Left kidney (tissue), 8 donors: ENCODE measurements at places on chromosomes 5 and 9. TPM values are rescaled to one million over a fixed set of nuclear protein-coding genes. Genes with fewer than 3 reads are reported as not detected.
A peak's percentile ranks its signal among the peaks of the same experiment; 100 is the strongest.

SLC28A3 gene
- 0.03 TPM for polyA plus RNA-seq

CNTRL gene
- polyA plus RNA-seq, result 43.6 TPM

CDH9 gene
- 21.8 TPM for polyA plus RNA-seq

PIP5K1B gene
- polyA plus RNA-seq, result 7.1 TPM

CARTPT gene
- not detected for polyA plus RNA-seq

GTF2H2 gene
- polyA plus RNA-seq, result 42.2 TPM

LECT2 gene
- polyA plus RNA-seq, result 5.2 TPM

ADAMTSL2 gene
- polyA plus RNA-seq, result 1.2 TPM

CCDC192 gene
- 1.5 TPM for polyA plus RNA-seq

DNA sequence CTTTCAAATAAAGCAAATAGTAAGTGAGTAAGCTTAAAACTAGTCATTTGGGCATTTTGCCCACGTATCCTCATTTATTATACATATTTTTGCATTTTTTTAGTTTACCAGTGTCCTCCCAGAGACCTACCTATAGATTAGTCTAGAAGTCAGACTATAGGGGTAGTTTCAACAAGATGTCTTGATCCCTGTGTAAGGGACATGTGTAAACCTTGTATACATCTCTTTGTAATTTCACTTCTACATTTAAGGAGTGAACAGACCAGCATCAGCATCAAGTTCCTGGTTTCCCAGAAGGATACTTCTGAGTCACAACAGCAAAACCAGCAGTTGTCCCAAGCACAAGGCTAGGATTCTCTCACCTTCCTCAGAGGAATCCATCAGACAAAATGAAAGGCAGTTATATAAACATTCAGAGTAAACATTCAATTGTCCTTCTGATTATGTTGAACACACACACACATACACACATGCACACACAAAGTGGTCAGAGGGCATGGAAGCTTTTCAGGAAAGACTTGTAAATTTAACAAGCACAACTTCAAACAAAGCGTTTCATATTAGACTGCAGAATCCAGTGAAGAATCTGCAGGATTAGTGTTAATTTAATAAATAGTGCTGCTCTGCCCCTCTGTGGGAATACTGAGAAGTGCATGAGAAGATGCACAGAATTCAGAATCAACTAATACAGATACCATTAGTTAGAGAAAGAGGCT is 55.4 kb downstream of the HINT1 start:
- DNase-seq, result peak; percentile 34

DNA sequence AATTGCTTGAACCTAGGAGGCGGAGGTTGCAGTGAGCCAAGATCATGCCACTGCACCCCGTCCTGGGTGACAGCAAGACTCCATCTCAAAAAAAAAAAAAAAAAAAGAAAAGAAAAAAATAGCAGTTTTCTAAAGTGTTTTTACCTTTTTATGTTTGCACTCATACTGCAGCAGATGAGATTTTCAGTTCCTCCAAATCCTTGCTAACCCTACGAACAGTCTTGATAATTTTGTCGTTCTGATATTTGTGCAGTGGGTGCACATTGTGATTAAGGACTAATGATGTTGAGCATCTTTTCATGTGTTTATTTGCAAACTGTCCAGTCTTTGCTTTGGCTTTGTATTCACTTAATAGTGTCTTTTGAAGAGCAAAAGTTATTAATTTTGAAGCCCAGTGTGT is 42.9 kb downstream of the ZCCHC7 start:
- no peak for DNase-seq

DNA sequence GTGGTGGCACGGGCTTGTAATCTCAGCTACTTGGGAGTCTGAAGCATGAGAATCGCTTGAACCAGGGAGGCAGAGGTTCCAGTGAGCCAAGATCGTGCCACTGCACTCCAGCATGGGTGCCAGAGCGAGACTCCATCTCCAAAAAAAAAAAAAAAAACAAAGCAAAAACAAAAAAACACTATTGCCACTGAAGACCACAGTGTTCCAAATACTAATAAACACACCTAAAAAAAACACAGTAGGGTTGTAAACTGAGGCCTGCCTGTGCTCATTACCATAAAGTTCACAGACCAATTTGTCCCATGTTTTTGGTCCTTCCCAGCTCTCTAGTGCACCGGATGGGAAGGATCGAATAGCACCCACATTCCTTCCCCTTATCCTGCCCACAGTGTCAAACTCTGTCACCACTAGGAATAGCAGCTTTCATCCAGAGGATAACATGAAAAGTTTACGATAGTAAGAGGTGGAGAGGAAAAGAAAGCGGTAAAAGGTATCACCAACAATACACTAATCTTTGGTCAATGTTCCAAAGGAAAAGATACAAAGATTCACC is 49.2 kb downstream of the MYO10 start:
- DNase-seq, result no peak

DNA sequence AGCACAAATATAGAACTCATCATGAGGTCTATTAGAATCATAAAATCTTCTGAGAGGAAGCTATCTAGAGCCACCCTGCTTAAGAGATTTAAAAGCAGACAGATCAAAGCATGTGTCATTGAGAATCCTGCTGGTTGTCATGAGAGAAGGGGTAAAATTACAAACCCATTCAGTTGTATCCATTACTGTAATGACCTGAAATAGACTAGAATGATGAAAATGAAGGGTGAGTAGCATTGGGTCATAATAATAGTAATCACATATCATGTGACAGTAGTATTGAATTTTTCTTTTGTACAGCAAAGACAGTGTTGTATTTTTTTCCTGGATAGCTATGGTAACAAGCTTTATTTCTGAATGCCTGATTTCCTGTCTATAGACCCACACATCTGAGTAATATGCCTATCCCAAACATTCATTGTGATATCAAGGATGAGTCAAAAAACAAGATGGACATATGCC is 149.0 kb downstream of the PDE4D start:
- no peak for DNase-seq

GRCh38 chr9:4069457-4070153 is 230.3 kb downstream of the GLIS3 start:
- DNase-seq, result peak; percentile 41

DNA sequence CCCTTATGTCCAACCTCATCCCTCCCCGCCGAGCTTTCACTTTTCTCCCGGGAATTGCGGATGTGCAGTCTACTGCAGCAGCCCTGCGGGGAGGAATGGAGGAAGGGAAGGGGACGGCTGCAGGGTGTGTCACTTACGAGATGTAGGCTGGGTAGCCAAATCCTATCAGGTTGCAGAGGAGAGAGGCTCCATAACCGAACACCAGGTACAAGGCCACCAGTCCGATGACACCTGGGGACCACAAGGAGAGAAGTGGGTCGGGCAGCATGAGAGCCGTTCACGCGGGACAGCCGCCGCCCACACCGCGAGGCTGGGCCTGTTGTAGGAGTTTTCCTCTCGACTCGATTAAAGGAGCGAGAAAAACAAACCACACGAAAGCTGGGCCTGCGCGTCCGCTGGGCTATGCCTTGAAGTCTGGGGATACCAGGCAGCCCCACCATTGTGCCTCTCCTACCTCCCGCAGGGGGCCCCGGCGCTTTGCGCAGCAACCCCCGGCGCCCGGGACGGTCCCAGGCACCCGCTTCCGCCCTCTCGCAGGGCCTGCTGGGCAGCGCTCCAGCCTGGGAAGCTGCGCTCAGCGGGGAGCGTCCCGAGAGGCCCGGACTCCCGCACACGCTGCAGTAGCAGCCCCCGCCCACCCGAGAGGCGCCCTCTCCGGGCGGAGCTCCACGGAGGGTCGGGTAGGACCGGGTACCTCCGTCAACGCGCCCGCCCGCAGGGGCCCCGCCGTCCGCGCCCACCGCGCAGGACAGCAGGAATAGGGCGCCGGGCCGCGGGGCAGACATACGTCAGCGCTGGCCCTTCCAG is 798 bp downstream of the REEP5 start:
- DNase-seq, result peak; percentile 63

- no peak for DNase-seq
These were observed 12.2 kb upstream of the POMT1 start for GRCh38 chr9:131490514-131490913.

- DNase-seq, result no peak
These were observed 127.0 kb downstream of the GNA14 start for GRCh38 chr9:77521091-77521490.

DNA sequence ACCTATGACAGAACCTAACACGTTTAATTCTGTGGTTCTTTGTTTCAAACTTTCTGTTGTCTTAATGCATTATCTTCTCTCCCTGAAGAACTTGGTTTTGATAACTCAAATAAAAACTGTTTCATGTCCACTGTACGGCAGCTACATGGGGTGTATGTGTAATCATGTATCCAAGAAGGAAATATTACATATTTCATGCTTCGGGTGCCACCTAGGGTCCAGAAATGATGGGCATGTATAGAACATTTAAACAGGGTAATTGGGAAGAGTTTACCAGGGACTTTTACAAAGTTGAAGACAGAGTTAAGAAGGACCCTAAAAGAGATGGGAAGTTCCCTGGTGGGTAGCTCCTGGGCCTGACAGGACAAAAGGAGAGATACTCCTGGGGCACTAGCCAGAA is 291.3 kb downstream of the FBXL7 start:
- no peak for DNase-seq

DNA sequence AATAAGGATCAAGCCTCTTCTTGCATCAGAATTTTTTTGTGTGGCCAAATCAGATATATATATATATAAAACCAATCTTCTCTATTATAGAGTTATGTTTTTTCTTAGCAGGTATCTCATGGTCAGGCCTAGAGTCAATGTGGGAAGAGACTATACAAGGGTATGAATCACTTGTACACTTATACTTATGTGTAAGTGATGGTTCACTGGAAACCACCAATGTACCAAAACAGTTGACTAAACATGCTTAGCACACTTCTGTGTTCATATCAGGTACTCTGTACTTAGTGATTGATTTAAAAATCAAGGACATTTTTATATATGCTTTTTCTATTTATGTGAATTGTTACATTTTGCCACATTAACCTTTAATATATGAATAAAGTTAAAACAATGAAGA is 92.6 kb downstream of the CWC27 start:
- no peak for DNase-seq

DNA sequence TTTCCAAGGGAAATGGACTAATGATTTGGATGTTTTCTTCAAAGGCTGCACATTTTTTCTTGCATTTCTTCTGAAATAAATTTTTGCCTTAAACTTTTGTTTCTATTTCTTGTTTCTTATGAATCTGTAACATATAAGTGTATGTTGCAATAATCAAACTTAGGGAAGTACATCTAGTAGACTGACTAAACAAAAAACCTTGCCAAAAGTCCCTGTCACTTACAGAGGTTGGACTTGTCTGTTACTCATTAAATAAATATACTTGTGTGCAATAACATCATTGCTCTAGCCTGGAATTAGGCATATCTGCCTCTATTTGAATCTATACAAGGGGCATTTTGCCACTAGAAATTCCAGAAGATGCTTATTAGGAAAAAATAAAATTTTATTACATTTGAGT is 56.6 kb downstream of the C6 start:
- DNase-seq, result no peak

- no peak for DNase-seq
These were observed 10.7 kb downstream of the IFNA5 start for GRCh38 chr9:21294364-21294774.

GRCh38 chr9:89564346-89564878 is 40.4 kb upstream of the GADD45G start:
- no peak for DNase-seq

GRCh38 chr9:111691672-111692329 is 30.4 kb downstream of the GNG10 start:
- DNase-seq, result peak; percentile 31

GRCh38 chr5:113276001-113276400 is 158.8 kb downstream of the TSSK1B start:
- no peak for DNase-seq

DNA sequence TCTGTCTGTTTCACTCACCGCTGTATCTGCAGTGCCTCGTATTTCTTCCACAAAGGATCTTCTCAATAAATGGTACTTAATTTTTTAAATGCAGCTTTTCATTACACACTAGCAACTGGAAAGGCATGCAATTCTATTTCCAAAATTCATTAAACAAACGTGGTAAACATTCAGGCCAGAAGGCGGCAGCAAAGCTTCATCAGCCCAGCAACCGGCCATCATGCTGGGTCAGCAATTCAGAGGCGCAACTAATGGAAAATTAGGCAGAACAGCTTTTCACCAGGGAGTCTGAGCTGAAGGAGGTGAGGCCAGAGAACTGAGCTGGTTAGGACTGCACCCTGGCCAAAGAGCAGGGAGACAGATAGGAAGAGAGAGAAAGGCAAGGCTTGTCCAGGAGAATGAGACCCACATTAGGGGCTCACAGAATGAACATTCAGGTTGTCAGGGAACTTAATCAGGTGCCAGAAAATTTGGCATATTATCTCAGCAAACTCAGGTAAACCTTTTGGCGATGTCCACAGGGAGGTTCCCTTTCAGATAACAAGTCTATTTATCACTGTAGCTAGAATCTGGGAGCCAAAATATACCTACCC is 17.7 kb upstream of the RNF180 start:
- DNase-seq, result no peak

GRCh38 chr9:117678871-117679270 is 25.3 kb upstream of the TLR4 start:
- DNase-seq, result no peak

- DNase-seq, result peak; percentile 50
These were observed 6.5 kb upstream of the FBXO10 start for GRCh38 chr9:37582548-37583157.

- DNase-seq, result peak; percentile 83
These were observed 119.7 kb upstream of the SPATA31C2 start for GRCh38 chr9:88258024-88258423.

DNA sequence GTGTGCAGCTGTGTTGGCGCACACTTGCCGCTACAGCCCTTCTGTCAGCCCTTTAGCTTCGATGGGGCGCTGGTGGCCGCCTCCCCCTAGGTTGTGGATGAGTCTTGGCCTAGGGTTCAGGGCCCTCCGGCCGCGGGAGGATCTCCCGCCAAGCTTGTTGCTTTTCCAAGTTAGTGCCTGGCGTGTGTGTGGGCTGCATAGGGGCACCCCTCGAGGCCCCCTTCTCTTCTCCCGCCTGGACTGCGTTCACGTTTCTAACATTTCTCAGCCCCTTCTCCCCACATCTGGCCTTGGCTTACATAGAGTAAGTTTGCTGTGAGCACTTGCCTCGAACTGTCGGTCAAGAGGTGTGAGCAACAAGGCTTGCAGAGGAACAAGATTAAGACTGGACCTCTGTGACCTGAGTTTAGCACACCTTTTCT is 413 bp upstream of the OXCT1 start:
- no peak for DNase-seq

DNA sequence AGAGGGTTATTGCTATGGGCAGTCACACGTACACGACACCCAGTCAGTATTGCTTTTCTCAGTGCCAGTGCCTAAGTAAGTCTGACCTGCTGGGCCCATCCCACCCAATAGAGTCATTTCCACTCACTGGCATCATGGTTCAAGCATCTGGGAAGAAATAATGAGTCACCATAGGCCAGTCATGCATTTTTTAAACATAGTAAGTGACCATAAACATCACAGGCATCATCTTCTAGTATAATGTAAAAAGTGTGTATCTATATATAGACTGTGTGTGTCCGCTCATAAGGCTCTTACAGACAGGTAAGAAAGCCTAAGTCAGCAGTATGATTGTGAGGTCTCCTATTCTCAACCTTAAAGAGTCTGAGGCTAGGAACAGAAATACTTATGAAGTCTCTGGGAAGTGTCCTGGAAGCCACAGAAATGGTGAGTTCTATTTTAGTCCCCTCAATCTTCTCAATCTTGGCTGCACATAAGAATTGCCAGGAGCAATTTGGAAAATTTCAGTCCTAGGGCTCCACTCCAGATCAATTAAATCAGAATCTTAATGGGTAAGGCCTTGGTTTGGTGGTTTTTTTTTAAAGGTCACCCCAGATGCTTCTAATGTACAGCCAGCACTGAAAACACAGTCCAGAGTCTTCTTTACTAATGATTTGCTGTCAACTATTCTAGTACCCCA is 65.2 kb downstream of the ZNF366 start:
- DNase-seq, result no peak

- no peak for DNase-seq
These were observed 9.4 kb downstream of the SLC22A4 start for GRCh38 chr5:132303589-132303988.
